ENCODE measurements at places on chromosomes 11 and 22.

DNA sequence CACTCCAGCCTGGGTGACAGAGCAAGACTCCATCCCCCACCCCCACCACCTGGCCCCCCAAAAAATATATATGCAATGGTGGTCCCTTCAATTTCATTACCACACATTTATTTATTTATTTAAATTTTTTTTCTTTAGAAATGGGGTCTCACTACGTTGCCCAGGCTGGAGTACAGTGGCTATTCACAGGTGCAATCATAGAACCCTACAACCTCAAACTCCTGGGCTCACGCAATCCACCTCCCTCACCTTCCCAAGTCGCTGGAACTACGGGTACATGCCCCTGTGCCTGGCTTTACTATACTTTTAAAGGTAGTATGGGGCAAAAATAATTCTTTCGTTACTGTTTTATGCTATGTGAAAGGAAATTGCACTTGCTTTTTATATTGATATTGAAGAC, 50.9 kb upstream of the EP300 start:
- DNase-seq = no peak

GRCh38 chr11:79276736-79277325, 164.0 kb downstream of the TENM4 start:
- no peak for DNase-seq

DNA sequence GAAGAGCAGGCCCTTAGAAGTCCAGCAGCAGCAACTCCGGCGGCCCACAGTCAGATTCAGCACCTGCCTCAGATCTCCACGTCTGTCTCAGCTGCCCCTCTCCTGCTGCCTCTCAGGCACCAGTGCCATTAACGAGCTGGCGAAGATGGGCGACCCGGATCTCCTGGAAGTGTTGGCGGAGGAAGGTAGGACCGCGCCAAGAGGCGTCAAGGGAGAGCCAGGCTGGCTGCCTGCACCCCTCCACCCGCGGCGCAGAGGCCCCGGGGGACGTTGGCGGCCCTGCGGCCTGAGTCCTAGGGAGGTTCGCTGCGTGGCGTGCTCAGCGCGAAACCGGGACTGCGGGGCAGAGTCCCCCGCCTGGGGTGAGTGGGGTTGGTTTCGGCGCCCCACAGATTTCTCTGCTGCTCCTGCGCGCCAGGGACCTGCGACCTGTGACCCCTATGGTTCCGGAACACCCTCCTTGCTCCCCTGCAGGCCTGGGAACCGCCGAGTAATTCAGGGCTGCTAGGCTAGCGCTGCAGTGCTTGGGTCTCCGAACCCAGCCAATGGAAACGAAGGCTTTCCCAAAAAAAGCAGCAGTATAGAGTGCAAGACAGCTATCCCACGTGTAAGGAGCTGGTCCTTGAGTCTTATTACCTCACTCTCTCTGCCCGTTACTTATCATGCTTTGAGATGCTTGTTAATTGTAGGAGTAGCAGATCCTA, 615 bp downstream of the ANO5 start:
- DNase-seq = peak; percentile 20

DNA sequence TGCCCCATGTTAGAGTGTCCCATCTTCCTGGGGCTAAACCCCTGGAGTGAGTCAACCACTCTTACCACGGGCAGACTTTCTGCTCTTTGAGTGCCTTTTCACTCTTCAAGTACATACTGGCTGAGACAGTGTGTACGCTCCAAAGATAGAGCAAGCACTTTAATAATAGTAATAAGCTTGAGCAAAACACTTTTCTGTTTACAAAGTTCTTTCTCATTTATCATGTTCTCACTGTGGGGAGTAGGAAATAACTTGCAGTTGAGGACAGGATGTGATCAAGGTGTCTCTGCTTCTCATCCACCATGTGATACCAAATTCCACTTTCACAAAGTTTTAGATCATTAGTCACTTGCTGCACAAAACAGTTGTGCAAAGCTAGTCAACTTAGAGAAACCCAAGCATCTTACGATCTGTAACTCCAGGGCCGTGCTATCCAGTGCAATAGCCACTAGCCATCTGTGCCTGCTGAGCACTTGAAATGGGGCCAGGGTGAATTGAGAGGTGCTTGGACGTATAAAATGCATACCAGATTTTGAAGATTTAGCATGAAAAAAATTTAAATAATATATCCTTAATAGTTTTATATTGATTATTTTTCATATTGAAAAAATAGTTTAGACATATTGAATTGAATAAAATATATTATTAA, 135.3 kb downstream of the KIF18A start:
- no peak for DNase-seq

GRCh38 chr11:104510169-104510568, 346.2 kb upstream of the PDGFD start:
- no peak for DNase-seq

DNA sequence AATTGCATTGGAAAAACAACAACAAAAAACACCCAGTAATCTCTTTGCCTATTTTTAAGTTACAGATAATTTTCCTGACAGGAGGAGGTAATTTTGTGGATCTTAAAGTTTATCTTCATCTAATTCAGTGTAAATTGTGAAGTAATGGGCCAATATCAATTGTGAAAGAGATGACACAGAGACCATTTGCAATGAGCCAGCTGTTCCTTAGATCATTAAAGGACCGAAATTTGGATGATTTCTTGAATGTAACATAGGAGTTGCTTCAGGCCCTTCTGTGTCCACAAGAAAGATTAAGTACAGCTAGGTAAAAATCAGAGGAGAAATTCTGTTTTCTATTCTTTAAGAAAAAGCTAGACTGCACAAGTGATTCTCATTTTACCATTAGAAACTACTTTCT, 718.5 kb upstream of the ANO3 start:
- DNase-seq = no peak

GRCh38 chr22:32916025-32916424, 114.5 kb downstream of the TIMP3 start:
- no peak for DNase-seq

GRCh38 chr11:477052-477715, 27.1 kb downstream of the PTDSS2 start:
- DNase-seq = no peak

GRCh38 chr11:116771935-116772334, 852 bp downstream of the BUD13 start:
- DNase-seq = no peak

DNA sequence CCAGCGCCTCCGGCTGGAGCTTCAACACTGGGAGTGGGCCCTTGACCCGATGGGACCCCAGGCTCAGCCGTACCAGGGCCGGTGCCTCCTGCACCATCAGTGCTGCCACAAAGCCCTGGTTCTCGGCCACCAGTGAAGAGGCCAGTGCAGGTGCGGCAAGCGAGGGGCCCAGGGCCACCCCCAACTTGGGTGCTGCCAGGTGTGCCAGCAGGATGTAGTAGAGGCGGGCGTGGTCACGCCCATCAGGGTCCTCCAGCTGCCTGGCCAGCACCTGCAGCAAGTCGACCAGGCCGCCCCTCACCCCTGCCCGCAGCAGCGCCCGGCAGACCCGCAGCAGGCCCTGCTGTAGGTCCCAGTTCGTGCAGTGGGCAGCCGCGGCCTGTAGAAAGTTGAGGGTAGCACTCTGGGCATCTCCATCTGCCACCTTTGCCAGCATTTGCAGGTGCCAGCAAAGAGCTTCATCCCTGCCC, 2.3 kb downstream of the AP5B1 start:
- DNase-seq = no peak

DNA sequence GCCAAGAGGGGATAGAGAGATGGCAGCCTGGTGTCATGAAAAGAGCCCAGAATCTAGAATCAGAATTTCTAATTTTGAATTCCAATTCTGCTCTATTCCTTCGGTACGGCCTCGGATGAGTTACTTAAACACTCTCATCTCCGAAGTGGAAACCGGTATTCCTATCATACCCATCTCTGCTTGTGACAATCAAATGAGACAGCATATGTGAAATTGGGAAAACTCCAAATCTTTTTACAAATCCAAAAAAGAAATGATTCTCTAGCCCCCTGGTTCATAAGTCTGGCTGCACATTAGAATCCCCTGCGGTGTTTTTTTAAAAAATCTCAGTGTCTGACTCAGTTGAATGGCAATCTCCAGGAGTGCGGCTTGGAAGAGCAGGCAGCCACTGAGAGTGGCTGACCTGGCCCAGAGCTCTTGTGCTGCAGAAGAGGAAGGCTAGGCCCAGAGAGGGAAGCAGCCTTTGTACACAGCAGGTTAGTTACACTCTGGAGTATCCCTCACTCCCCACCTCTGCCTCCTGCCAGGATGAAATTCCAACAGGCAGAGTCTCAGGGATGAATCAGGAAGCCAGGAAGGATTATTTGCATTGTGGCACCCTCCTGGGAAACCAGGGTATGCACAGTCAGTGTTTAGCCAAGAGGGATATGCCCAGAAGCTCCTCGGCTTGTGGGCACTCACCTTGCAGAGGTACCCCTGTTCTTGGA, 93.6 kb upstream of the ISX start:
- no peak for DNase-seq

DNA sequence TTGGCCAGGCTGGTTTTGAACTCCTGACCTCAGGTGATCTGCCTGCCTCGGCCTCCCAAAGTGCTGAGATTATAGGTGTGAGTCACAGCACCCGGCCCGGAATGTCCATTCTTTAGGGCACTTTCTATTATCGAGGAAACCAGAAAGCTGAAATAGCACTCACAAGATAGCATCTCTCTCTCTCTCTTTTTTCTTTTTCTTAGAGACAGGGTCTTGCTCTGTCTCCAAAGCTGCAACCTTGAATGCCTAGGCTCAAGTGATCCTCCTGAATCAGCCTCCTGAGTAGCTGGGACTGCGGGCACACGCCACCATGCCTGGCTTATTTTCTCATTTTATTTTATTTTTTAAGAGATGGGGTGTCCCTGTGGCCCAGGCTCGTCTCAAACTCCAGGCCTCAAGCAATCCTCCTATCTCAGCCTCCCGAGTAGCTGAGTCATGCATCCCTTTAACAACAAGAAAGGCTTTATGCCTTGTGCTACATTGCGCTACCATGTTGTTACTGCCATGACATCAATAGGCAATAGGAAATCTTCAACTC, 7.2 kb upstream of the EED start:
- no peak for DNase-seq

DNA sequence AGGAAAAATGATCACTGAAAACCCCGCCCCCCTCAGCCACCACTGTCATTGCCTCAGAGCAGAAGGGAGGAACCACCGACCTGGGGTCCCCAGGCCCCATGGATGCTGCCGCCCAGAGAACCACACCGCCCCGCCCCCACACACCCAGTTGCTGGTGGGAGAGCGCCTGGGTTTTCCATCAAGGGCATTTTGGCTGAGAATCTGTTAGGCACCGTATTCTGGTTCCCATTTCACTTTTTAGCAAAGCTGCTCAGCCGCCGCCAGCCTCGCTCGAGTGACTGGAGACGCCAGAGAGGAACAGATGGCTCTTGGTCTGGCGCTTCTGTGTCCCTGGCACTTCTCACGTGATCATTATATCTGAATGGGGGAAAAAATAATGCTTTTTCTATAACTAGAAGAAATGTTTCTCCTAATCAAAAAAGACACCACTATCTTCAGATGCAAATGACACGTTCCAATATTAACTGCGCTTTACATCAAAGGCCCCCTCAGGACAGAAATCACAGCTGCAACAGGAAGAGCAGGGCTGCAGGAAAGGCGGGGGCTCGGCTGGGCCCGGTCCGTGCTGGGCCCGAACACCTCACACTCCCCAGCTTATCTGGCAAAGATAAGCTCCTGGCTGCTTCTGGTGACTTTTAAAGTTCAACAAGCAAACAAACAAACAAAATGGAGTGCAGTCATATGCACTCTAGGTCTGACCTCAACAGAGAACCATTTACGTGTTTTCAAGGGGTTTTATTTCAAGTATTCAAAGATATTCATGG, 149.8 kb downstream of the MPPED1 start:
- DNase-seq = peak; percentile 41

DNA sequence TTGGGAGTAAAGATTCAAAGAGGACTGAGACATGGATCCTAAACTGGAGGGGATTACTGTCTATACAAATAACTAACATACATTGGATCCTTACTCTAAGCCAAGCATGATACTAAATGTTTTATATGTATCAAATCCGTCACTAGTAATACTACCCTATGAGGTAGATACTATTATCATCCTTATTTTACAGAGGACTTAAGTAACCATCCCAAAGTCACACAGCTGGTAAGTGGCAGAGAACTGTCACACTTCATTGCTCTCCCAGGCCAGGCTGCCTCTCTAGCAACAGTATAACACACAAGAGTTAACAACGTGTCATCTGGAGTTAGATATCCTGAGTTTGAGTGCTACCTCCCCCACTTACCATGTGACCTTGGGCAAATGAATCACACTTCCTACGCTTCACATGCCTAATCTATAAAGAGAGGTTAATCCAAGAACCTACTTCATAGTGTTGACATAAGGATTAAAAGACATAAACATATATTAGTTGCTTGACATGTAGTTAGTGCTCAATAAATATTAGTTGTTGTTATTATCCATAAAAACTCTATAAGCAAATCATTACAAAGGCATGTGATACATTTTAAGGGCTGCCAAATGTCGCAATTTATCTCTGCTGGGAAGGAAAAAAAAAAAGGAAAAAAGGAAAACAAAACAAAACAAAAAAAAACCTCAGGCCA, 33.8 kb upstream of the SPON1 start:
- no peak for DNase-seq

DNA sequence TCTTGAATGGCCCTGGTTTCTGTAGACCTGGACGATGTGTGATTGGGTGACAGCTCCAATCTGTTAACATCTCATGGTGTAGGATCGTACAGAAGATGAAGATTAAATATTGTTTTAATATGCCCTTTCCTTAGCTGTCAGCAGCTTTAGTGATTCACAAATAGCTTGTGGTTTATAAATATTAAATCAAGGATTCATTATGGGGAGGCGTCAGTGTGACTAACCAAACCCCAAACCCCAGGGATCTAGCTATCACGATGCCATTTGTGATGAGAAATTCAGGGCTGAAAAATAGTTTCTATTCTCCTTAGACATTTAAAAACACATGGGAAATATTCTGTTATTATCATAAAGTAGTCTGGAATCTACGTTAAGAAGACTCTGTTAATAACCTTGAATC, 73.4 kb downstream of the NCAM1 start:
- no peak for DNase-seq

- DNase-seq = no peak
Measured at GRCh38 chr11:46560300-46560991, 33.4 kb downstream of the AMBRA1 start.

- no peak for DNase-seq
Measured at GRCh38 chr22:42752912-42753311, 32.2 kb upstream of the A4GALT start.

DNA sequence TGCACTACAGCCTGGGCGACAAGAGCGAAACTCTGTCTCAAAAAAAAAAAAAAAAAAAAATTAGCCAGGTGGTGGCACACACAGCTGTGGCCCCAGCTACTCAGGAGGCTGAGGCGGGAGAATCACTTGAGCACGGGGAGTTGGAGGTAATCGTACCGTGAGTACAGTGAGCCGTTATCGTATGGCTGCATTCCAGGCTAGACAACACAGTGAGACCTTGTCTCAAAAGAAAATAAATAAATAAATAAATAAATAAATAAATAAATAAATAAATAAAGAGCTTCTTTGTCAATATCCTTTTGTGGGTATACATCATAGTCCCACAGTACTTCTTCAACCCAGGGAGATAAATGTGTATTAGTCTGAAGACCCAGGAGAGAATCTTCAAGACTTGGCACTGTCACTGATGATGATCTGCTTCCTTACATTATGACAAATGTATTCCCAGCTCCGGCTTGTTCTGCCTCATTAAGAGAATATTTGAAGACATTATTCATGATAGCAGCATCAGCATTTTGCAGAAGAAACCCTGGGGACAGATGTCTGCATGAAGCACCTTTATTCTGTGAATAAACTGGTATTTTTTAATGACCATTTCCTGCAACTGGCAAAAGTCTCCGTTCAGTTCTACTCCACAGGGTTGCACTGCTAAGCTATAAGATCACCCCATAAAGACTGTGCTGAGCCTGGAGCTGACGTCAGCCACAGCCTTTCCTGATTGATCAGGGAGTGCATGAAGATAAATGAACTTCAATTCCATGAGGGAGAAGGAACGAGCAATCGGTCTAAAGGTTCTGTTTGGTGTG, 1.6 kb upstream of the ACY3 start:
- no peak for DNase-seq
